GM18507 (cell line): ENCODE measurements at places on chromosomes 5 and 9.

GRCh38 chr5:31366941-31367340, 165.0 kb downstream of the DROSHA start:
- no peak for DNase-seq

GRCh38 chr9:107142430-107142829, 140.6 kb upstream of the RAD23B start:
- no peak for DNase-seq

DNA sequence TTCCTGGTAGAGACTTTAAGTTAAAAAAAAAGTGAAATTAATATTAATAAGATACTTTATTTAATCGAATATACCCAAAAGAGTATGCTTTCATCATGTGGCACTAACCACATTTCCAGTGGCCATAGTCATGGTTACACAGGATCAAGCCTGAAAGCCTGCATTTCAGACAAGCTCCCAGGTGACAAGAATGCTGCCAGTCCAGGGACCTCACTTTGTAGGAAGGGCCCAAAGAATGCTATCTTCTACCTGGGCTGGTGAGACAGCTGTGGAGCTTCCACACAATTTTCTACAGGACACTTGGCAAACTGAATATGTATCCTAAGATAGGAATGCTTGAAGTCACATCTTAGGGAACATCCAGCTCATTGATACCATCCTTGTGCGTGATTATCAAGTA, 203.8 kb downstream of the AUH start:
- no peak for DNase-seq

DNA sequence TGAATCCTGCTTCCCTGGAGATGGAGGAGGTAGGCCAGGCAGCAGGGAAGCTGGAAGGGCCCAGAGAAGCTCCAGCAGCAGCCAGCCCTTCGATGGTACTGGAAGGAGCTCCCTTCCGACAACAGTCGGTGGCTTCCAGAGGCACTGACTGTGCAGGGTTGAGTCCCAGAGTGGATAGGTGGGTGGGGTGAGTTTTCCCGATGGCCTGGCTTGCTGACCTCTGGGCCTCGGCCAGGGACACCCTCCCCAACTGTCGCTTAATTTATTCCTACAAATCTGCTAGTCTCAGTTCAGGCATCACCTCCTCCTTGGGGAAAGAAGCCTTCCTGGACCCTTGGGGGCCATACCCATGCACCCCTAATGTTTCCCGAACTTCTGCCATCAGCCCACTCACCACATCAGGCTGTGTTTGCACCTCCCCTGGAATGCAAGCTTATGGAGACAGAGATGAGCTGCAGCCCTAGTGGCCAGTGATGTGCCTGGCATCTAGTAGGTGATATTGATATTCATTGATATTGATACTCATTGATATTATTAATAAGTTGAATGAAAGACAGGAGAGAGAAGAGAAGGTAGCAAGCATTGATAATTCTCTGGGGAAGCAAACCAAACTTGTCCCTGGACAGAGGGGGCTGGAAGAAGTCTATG, 104.6 kb upstream of the BOD1 start:
- DNase-seq = no peak

- no peak for DNase-seq
Measured at GRCh38 chr9:120970244-120970643, 43.6 kb upstream of the TRAF1 start.

DNA sequence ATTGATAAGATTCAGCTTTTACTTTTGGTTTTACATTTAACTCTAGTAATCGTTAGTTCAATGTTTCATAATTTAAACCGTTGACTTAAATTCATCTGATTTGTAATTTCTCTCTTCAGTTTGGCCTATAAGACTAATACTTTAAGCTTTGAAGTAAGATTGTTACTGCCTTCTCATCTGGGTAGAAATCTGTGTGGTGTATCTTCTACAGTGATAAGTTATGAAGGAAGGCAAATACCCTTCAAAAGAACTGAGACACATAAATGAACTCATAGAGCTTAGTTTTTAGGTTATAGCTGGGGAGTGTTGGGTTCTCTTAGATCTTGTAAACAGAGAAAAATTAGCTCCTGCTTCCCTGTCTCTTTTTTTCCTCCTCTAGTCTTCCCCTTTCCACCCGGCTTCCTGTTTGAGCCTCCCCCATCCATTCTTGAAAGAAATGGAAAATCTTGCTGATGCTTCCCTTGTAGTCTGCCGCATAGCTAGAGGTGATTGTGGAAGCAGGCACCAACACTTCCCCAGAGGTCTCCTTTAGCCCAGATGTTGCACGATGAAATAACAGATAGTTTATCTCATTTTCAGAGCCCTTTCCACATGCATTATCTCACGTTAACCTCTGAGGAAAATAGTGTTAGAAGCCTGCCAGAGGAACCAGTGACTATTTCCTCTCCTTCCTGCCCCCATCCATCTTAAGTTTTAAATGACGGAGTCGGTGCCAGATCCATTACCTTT, 2.0 kb upstream of the F2RL2 start:
- no peak for DNase-seq

GRCh38 chr5:80207832-80208231, 48.0 kb downstream of the SERINC5 start:
- DNase-seq = no peak

GRCh38 chr5:10681731-10682679, 79.0 kb downstream of the DAP start:
- no peak for DNase-seq

GRCh38 chr9:10265153-10265631, 347.6 kb downstream of the PTPRD start:
- no peak for DNase-seq

DNA sequence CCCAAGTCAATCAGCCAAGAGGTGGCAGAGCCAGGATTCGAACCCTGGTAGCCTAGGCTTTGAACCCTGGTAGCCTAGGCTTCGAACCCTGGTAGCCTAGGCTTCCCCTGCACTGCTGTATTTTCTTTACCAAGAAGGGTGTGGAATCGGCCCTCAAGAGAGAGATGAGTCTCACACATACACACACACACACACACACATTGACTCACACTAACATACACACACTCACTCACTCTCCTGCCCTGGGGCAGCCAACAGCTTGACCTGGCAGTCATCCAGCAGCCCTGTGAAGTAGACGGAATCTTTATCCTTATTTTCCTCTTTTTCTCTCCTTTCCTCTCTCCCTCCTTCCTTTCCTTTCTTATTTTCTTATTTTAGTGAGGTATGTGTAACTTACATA, 55.4 kb upstream of the RPL26L1 start:
- no peak for DNase-seq

GRCh38 chr5:180804129-180804618, 1.6 kb upstream of the MGAT1 start:
- no peak for DNase-seq

- no peak for DNase-seq
Measured at GRCh38 chr5:89595056-89595455, 712.1 kb upstream of the MEF2C start.

DNA sequence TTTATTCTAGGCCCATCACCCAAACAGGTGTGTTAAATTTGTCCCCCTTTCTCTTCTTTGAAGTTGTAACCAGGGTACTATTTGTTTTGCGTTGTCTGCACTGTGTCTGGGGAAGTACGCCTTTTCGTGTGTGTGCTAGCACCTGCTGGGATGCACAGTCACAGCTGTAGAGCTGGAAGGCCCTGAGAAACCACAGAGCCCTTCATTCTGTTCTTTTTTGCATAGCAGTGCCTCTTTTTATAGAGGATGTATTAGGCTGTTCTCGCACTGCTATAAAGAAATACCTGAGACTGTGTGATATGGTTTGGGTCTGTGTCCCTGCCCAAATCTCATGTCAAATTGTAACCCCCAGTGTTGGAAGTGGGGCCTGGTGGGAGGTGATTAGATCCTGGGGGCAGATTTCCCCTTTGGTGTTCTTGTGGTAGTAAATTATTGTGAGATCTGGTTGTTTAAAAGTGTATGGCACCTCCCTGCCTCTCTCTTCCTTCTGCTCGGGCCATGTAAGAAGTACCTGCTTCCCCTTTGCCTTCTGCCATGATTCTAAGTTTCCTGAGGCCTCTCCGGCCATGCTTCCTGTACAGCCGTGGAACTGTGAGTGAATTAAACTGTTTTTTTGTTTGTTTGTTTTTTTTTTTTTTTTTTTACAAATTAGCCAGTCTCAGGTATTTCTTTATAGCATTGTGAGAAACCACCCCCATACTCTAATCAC, 14.0 kb downstream of the SEC61B start:
- peak; percentile 33 for DNase-seq

- DNase-seq = no peak
Measured at GRCh38 chr9:34572092-34572491, 17.4 kb downstream of the CNTFR start.

GRCh38 chr5:123000731-123001130, 35.8 kb downstream of the PPIC start:
- no peak for DNase-seq

DNA sequence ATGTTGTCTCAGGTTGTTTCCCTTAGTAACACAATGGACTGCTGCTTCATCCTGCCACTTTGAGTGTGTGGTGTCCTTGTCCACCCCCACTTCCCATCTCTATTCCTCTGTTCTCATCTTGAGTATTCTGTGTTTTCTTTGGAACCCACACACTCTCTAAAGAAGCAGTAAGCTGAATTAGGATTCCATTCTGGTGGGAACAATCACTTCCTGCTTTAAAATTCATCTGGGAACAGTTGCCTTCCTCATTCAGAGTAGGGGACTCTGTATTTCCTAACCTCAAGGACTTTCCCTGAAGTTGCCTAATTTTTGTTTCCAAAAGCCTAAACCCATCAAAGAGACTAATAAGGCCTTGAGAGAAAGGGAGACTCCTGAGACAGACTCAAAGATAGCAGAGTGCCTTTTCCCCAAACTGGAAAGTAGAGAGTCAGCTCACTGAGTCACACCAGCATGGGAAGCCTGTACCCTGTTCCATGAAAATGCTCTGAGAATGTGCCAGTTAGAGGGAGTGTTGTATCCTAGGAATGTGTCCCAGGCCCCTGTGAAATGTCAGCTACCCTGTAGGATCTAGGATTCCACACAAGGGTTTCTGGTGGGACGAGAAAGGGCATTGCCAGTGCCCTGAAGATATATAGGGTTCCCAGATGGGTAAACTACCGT, 63.6 kb downstream of the CCDC192 start:
- no peak for DNase-seq

GRCh38 chr9:24071091-24071490, 245.1 kb upstream of the ELAVL2 start:
- no peak for DNase-seq

- no peak for DNase-seq
Measured at GRCh38 chr5:73221161-73221560, 48.2 kb downstream of the TMEM174 start.

DNA sequence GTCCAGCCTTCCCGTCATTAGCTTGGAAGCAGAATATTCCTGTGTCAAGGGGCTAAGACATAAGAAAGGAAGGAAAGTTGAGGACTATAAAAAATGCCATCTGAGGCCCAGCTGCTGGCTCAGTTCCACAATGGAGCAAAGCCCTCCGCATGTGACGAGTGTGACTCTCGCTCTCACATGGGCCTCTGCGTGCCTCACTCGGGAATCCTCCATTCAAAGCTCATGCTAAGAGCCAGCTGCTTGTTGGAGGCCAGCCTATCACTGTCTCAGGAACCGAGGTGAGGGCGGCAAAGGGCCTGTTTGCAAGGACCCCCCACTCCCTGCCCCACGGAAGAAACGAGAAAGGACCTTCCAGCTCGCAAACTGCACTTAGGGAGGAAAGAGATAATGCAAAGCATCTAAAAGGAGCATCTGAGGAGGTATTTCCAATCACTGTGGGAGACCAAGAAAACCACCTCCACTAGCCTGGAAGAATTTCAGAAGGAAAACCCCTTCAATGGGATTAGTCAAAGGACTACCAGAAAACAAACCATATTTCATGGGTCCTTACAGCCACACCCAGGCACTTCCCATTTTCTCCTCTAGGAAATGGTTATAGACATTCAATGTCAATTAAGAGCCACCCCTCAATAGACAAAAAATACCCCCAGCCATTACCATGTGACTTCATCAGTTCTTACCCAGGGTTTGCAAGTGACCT, 95.3 kb downstream of the PRRT1B start:
- DNase-seq = no peak

- DNase-seq = no peak
Measured at GRCh38 chr9:107819772-107820565, 330.4 kb upstream of the KLF4 start.

- DNase-seq = no peak
Measured at GRCh38 chr5:72074251-72074650, 33.0 kb upstream of the MAP1B start.

- no peak for DNase-seq
Measured at GRCh38 chr5:91946870-91947269, 563.8 kb upstream of the ARRDC3 start.

DNA sequence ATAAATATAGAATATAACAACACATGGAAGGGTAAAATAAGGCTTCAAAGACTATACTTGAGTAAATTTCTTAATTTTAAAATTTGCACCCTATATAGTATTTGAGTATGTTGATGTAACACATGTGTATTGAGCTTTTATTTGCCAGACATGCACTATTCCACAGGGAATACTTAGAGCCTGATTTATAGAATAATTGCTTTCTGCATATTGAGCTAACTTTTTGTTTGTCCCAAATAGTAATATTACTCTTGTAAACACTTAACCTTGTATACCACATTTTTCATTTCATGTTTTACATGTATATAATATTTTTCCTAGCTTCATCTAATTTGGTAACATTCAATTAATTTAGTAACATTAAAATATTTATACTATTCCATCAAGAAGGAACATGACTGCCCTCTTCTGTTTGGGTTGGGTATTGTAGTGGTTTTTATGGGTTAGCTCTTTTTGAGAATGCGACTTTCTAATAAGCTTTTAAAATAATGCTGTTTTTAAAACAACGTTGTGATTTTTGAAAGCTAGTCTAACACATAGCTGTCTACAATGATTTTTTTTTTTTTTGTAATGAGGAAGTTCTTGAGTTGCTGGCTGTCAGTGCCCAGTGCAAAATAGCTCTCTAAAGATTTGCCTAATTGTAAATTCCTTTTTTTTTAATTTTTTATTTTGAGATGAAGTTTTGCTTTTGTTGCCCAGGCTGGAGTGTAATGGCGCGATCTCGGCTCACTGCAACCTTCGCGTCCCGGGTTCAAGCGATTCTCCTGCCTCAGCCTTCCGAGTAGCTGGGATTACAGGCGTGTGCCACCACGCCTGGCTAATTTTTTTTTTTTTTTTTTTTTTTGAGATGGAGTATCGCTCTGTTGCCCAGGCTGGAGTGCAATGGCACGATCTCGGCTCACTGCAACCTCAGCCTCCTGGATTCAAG, 4.8 kb downstream of the SUB1 start:
- DNase-seq = no peak

GRCh38 chr5:98638701-98639100, 134.8 kb upstream of the RGMB start:
- no peak for DNase-seq

- DNase-seq = no peak
Measured at GRCh38 chr9:112861155-112861554, 29.5 kb downstream of the SLC46A2 start.

DNA sequence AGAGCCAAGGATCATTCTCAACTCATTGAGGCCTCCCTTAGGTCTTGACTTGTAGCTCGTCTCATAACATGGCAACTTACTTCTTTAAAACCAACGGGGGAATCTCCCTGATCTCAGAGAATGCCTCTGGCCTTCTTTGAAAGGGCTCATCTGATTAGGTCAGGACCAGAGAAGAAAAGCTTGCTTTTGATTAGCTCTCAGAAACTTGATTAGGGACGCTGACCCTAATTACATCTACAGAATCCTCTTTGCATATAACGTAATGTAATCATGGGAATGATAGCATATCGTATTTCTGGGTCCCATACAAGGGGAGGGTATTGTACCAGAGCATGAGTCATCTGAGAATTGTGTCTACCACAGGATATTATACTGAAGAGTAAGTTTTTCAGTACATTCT, 125.1 kb upstream of the SH3GL2 start:
- DNase-seq = no peak
